ENCODE measurements at places on chromosomes 2 and 18.
A peak's percentile ranks its signal among the peaks of the same experiment; 100 is the strongest.

- no peak for DNase-seq
These were observed 597.5 kb upstream of the NRXN1 start for GRCh38 chr2:51629406-51629805.

DNA sequence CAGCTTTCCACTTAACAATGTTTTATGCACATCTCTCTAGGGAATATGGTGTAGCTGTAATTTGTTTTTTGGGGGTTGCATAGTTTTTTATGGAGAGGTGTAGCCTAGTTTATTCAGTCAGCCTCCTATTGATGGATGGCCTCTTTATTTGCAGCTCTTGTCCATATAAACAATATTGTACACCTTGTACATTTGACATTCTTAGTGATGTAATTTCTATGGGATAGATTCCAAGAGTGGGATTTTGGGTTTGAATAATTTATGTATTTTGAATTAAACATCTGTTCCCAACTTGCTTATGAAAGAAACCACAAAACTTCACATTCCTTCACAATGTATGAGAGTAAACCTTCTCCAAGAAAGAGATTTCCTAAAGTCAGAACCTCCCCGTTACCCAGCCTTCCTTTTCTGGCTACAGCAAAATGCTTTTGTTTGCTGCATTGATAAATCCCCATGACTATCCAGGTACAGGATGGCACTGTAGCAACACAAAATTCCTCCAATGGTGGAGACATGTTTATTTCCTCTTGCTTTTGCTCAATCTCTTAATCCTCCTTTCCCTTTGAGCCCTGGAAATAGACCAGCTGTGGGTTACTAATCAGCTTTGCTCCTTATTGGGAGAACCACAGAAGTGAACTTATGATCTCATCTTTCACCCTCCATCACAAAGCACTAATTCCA, 58.4 kb upstream of the GALR1 start:
- DNase-seq, result peak; percentile 60

DNA sequence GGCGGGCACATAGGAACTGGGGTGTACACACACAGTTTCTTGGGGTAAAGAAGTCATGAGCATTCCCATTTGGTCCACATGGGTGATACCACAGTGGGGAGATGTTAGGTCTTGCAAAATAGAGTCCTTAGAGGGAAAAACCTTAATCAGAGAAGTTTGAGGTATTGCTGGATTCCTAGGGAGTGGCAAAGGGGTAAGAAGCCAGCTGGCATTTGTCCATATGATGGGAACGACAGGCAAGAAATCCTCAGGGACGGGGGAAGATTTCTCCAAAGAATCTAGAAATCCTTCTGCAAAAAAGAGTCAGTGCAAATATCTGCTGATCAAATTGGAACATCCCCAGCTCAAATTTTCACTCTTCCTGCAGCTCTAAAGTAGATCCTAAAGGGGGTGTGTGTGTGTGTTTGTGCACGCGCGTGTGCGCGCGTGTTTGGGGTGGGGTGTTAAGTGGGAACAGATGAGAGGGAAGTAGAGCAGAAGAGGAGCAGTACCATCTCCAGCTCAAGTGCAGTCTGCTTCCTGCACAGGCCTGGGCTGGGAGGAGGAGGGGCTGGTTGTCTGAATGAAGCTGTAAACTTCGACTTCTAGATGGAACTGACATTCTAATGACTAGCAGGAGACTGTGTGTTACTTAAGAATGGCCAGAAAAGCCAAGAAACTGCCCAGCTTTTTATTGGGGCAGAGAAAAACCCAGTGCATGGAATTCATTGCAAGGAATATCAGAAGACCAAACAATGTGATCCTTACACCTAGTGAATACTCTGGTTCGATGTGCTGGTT, 168.0 kb downstream of the SPP2 start:
- peak; percentile 29 for DNase-seq

DNA sequence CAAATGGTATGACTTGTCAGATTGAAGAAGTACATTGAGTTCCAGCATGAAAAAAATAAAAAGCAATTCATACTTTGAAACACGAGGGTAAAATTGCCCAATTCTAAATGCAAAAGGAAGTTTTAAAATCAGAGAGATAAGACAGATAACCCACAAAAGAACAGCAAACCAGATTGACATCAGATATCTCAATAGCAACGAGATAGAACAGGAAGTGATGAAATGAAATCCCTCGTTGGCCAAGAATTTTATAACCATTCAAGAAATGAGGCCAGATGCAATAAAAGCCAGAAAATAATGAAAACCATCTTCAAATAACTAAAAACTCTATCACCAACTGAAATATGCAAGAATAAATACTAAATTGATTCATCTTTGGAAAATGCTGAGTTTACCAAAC, 172.8 kb downstream of the CD226 start:
- DNase-seq, result no peak

GRCh38 chr2:105062158-105062557, 24.3 kb downstream of the MRPS9 start:
- no peak for DNase-seq

DNA sequence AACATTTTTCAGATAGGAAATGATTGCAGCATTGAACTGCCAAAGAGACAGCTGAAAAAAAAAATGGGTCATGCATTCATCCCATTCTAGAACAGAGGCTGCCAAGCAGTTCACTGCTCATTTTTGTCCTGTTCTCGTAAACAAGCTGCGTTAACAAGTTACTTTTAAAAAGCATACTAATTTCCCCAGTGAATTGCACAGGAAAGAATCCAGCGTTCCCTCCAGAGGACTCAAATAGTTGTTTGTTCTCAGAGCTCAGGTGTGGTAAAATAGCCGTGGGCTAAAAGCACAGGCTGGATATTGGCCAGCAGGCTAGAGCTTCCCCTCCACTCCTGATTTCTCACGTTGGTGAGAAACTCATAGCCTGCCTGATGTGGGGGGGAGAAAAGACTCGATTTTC, 76.1 kb upstream of the AQP4 start:
- no peak for DNase-seq

DNA sequence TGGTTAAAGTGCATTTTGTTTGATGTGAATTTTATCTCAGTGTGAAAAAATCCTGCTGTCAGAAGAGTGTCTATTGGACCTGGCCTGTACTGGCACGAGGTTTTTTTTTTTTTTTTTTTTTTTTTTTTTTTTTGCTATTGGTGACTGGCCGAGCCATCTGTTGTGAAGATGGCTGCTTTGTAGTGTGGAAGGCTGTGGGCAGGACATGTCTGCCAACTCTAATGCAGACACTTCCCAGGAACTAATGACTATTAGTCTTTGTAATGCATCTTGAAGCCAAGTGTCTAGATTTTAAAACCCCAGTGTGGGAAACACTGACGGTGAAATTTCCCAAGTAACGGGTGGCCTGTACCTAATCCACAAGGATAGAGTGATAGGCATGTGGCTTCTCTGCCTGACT, 34.3 kb downstream of the ZAP70 start:
- peak; percentile 72 for DNase-seq

GRCh38 chr2:150626934-150627411, 139.5 kb upstream of the RND3 start:
- peak; percentile 17 for DNase-seq

DNA sequence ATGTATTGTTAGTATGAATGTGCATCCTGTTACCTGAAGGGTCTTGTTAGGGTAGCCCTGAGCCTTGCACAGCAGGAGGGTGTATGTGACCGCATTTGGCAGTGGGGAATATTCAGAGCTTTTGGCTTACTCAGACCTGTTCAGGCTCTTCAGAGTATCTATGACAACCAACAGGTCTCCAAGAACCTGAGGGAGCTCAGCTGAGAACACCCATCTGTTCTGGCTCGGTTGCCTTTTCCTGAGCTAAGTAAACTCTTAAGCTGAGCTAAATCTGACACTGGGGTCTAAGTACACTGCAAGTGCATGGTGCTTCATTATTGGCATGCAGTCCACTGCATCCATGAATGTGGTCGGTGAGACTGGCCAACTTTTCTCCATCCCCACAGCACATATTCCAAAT, 92.4 kb upstream of the CHST9 start:
- DNase-seq, result no peak

GRCh38 chr2:50126845-50127244, 905.1 kb downstream of the NRXN1 start:
- DNase-seq, result no peak

- DNase-seq, result peak; percentile 99
These were observed at the start of gene INO80C for GRCh38 chr18:35497370-35498197. Gene INO80C, minus strand, starts transcription at chr18:35497960. Its CDS starts 86 bp downstream, at chr18:35497874.

DNA sequence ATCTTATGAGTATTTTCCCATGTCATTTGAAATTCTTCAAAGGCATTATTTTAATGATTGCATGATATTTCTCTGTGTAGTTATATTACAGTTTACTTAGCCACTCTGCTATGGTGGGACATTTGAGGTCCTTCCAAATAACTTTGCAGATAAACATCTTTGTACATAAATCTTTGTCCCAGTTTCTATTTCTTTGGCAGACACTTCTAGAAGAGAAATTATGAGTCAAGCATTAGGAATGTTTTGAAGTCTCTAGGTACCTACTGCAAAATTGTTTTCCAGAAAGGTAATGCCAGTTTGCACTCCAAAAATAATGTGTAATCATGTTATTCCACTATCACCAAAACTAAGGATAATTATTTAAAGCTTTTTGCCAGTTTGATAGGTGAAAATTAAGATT, 149.7 kb downstream of the EN1 start:
- DNase-seq, result no peak

- DNase-seq, result no peak
These were observed 1191.2 kb downstream of the CNTNAP5 start for GRCh38 chr2:125216321-125216720.

- no peak for DNase-seq
These were observed 92.7 kb downstream of the CSRNP3 start for GRCh38 chr2:165562233-165562632.

DNA sequence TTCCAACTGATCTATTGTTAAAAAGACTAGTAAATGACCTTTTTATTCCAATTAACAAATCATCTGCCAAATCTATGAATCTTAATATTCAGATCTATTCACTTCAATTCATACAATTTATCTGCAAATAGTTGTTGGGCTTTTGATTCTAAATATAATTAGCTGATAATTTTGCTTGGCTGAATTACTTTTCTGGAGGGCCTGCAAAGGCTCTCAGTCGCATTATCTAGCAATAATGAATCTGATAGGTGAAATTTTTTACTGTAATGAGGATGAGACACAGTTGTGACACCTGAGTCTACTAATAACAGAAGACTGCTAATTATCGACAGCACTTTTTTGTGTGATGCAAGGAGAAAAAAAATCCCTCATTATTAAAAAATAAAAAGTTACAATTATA, 565.1 kb downstream of the ZEB2 start:
- no peak for DNase-seq
